Activated T-cell treated with anti-CD3 and anti-CD28 coated beads for 4 hours (primary cell): ENCODE measurements at places on chromosomes 7 and 10.
A peak's percentile ranks its signal among the peaks of the same experiment; 100 is the strongest.

DNA sequence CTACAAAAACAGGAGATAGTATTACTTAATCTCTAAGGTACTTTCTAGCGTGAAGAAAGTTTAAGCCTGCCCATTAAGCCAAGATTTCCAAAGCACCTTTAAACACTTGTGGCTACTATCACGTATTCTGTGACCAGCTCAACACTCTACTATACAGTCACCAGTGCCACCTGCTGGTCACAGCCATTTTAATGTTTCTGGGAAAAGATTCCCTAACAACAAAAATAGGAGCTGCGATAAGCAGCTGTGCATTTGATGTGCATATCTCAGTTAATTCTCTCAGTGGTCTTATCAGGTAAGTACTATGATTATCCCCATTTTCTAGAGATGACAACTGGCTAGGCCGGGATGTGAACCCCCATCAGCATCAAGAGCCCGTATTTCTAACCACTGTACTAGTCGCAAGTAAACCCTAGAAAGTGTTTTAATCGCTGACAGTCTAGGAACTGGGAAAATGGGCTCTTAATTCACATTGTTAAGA is 860 bp downstream of the SEC31B start:
- DNase-seq, result peak; percentile 59

- DNase-seq, result no peak
Observed at GRCh38 chr10:70781461-70782051, 3.6 kb downstream of the TBATA start.

GRCh38 chr7:150962553-150963399 is 15.3 kb downstream of the KCNH2 start:
- DNase-seq, result peak; percentile 36

GRCh38 chr10:29806350-29806788 is 171.6 kb upstream of the SVIL start:
- DNase-seq, result no peak

- no peak for DNase-seq
Observed at GRCh38 chr10:93742633-93743349, 14.9 kb upstream of the LGI1 start.

GRCh38 chr10:100551196-100551595 is 15.5 kb downstream of the HIF1AN start:
- no peak for DNase-seq

DNA sequence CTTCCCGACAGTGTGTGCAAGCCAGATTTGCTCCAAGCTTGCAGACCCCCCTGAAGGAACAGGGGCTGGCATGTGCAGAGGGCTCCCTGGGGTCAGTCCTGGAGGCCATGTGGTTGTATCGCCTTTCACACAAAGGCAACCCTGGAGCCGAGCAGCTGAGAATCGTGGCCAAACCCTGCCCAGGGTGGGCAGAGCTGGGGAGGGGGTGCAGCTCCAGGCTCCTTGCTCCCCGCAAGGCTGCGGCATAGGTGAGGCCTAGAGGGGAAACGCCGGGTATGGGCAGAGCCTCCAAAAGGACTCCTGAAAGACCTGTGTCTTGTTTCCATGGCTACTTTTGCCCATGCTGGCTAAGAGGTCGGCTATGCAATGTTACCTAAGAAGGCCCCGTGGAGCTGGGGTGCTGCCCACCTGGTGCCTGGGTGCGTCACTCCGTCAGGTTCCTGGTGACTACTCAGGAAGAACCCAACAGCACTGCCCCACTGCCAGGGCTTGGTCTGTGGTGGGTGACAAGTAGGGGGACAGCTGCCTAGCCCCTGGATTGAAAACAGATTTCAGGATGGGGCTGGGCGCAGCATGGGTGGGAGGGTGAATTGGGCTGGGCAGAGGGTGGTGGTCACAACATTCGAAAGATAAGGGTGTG is 171.0 kb upstream of the SHH start:
- DNase-seq, result no peak

DNA sequence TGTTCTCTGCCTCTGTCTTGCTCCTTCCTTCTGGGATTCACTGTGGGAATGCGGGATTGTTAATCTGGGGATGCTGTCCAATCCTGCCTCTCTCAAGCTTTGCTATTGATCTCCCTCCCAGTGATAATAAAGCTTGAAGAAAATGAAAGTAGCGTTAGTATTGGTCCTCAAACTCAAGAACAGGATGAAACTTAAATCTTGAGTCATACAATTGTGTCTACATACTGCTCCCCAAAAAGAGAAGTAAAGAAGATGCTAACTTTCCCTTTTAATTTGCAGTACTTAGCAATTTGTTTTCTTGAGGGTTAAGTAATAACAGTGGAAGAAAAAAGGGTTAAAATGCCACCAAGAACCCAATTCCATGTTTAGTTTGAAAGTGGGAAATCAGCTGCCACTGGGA is 13.6 kb downstream of the CFTR start:
- no peak for DNase-seq

DNA sequence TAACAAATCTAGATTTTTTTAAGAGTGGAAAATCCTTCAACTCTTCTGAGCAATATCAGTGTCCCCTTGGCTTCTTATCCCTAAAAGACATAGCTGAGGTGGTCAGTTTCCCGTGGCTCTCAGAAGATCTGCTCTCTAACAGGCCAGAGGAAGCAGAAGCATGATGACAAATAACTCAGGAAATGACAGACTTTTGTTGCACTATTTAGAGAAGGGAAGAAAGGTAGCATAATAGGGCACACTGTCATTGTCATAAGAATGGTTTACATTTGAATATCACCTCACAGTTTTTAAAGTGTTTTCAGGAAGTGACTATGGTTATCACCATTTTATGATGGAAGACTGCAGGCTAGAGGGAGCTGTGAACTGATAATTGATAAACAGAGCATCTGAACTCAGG is 33.6 kb upstream of the RAPGEF5 start:
- no peak for DNase-seq

DNA sequence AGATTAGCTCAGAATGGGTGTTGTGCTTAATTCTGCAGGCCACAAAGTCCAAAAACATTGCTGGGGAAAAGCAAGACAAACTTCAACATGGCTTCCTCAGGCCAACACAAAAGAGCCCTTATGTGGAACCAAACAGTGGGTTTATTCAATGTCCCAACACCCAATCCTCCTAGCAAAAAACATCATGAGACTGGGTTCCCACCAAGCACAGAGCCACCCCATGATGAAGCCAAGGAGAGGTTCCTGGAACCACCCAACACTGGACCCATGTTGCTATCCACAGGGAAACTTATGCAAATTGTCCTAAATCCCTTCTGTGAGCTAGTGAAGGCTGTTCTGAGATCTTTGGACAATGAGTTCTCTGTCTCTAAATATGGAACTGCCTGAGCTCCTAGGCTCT is 24.0 kb downstream of the SLC25A13 start:
- DNase-seq, result no peak

GRCh38 chr7:116197360-116197759 is 13.0 kb upstream of the TES start:
- DNase-seq, result no peak

GRCh38 chr7:42025635-42026375 is 211.2 kb downstream of the GLI3 start:
- DNase-seq, result no peak

DNA sequence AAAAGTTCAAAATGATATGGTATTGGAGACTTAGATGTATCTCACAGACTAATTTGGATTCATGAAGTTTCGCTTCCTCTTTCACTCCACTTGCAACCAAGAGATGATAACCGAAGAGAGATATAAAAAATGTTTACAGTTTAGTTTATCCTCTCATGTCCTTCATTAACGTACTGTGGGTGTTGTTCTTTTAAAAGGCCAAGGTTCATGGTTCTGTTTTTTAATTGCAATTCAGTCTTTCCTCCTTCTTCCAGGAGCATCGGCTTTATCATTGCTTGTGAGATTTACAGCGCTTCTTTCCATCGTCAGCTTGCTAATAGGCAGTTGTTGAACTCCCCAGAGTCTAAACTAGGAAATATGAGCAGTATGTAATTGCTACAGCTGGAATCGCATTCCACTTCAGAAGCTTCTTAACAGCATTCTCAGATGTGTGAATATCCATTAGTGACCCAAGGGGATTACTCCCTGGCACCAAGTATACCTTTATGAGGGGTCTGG is 75.9 kb upstream of the HGF start:
- no peak for DNase-seq

DNA sequence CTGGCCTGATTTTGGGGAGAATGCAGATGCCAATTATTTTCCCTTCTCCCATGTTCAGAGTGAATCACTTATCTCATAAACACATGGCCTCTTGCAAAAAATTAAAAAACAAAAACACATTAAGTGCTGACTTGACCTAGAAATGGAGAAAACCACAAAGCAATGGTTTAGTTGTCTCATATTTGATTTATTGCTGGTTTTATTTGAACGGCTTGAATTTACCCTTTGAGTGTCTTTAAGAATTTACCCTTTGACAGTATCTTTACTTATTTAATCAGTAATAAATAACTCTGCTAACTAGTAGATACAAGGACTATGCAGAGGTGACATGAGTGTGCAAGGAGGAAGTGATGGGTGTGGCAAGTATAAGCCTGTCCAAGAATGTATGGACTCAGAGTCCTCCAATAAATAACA is 68.1 kb upstream of the GSDME start:
- DNase-seq, result no peak

DNA sequence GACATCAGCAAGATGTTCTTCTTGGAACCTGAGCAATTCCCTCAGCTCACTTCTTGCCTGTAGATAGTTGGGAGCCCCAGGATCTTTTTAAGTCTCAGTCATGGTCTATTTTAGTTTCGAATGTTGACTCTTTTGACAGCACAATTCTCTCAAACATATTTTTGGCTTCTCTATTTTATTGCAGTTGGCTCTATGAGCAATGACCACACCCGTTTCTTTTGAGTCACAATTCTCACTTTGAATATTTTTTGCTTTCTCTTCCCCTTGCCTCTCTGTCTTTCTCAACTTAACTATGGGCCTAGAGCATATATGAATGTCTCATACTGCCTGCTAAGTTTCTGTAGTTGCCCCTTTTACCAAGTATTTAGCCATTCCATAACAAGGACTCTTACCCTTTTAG is 222.8 kb downstream of the PTN start:
- DNase-seq, result no peak

DNA sequence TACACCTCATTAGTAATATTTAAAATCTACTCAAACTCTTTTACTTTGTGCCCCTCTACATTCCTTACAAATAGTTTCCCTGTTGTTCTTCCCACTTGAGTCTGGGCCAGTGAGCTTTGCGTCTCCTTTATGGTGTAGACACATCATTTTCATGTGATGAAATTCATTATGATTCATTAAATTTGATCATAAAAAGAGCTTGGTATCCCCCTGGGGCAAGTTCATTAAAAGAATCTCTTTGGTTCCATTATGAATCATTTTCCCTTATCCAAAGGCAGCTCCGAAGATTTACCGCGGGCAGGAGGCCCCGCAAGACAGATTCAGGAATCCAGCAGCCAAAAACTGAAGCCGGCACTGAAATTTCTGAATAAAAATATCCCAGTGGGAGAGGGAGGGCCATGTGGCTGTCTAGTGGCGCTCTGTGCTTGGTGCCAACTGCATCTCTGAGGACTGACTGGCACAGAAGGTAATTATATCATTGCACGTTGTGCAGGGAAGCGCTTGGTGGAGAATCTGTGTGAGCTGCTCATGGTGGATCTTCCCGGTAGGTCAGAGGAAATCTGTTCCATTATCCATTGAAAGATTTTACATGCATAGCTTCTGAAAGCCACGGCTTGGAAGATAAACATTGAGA is 151.4 kb upstream of the PITRM1 start:
- no peak for DNase-seq

DNA sequence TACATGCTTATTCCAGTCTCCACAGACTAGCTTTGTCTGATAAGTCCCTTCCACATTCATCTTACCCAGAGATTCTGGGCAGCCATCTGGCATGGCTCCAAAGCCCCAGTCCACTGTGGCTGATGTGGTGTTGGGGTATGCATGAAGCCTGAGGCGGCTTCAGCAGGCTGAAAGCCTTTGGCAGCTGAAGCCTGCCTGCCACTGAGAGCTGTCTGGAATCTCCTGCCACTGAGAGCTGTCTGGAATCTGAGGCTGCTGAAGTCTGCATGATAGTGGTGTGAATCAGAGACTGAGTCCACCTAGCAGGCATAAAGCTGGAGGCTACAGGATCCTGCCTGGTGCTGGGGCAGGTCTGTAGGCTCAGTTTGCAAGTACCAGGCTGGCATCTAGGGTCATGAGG is 87.1 kb downstream of the DYNC1I1 start:
- DNase-seq, result no peak

DNA sequence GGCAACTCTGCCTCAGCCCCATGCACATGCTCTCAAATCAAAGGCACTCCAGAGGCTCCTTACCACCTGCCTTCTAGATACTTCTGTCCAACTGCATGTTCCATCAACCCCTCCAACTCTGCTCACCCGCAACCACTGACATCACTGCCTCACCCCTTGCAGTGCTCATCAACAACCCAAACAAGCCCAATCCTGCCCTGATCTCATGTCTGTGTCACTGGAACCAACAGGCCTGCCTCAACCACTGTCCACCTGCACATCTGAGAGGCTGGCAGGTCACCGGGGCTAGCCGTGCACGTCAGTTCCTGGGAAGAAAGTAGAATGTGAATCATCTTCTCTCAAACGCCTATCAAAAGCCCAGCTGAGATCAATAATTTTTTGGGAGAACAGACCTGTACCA is 33.3 kb downstream of the CTBP2 start:
- DNase-seq, result no peak

DNA sequence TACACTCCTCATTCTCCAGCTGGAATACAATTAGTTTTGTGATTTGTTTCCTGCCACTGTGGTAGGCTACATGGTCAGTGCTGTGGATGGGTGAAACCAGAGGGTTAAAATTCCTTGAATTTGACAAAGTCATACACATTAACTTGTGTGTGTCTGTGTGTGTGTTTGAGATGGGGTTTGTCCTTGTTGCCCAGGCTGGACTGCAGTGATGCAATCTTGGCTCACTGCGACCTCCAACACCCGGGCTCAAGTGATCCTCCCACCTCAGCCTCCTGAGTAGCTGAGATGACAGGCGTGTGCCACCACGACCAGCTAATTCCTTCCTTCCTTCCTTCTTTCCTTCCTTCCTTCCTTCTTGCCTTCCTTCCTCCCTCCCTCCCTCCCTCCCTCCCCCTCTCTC is 24.8 kb upstream of the GIMAP8 start:
- DNase-seq, result no peak

- DNase-seq, result no peak
Observed at GRCh38 chr10:119360181-119360921, 153.0 kb downstream of the GRK5 start.

- DNase-seq, result no peak
Observed at GRCh38 chr10:86355571-86356038, 11.0 kb downstream of the GRID1 start.

GRCh38 chr7:47600199-47601118 is 18.5 kb upstream of the TNS3 start:
- no peak for DNase-seq

- DNase-seq, result no peak
Observed at GRCh38 chr7:107463139-107464078, 6.4 kb upstream of the GPR22 start.
